ENCODE measurements at places on chromosomes 12 and 14. TPM values are rescaled to one million over a fixed set of nuclear protein-coding genes. Genes with fewer than 3 reads are reported as not detected.

The MIP gene
- not detected for total RNA-seq

The COL2A1 gene
- total RNA-seq: 0.34 TPM

The GLIPR1L2 gene
- total RNA-seq: 0.27 TPM

The TSPAN8 gene
- total RNA-seq: not detected

The CLEC14A gene
- total RNA-seq: not detected

The PRIM1 gene
- 86.7 TPM for total RNA-seq

The ATF7IP gene
- 101 TPM for total RNA-seq

The PLXNC1 gene
- 8.8 TPM for total RNA-seq

The MYL6B gene
- total RNA-seq: 60.3 TPM

The HSPB8 gene
- not detected for total RNA-seq

The ANKRD33 gene
- not detected for total RNA-seq

The GPR135 gene
- 1.7 TPM for total RNA-seq

DNA sequence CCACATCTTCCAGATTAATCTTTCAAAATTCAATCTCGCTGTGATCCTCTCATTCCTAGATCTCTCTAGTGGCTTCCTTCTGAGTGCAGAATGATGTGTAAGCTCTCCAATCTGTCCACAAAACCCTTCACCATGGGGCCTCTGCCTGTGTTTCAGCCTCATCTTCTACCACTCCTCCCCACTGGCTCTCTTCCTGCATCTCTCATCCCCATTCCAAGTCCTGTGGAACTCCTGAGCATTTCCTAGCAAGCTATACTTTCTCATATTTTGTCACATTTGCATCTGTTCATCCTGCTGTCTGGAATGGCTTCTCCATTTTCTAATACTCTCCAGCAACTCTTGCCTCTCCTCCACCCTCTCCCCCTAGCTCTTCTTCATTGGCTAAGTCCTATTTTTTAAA lies 242.0 kb upstream of the DAAM1 start:
- no peaks in the 10 kb centered on the region for H3K4me1 ChIP-seq
- H3K27ac ChIP-seq: no peak overlapping the region
- DNase-seq: no peak

GRCh38 chr12:66932126-66932525 lies 253.2 kb upstream of the GRIP1 start:
- no peak overlapping the region for H3K4me3 ChIP-seq
- peaks cover 20% of the 10 kb centered on the region for H3K27me3 ChIP-seq
- DNase-seq: no peak
- no peaks in the 10 kb centered on the region for H3K36me3 ChIP-seq

DNA sequence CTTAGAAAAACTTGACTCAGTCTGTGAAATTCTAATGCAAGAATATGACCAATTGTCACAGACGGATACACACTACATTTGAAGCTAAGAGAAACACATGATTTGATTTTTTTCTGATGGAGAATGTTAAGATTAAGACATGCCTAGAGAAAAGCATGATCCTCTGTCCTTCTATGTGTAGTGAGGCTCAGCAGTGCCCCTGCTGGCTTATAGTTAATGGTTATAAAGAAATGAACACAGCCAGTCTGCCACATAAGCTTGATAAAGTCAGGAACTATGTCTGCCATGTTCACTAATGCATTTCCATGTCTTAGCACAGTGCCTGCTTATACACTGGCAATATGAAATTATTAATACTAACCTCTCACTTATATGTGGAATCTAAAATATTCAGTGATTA lies 168.1 kb upstream of the DAAM1 start:
- H3K27ac ChIP-seq: no peak overlapping the region
- no peaks in the 10 kb centered on the region for H3K4me1 ChIP-seq
- H3K4me3 ChIP-seq: no peak overlapping the region
- H3K27me3 ChIP-seq: peaks cover 3% of the 10 kb centered on the region

DNA sequence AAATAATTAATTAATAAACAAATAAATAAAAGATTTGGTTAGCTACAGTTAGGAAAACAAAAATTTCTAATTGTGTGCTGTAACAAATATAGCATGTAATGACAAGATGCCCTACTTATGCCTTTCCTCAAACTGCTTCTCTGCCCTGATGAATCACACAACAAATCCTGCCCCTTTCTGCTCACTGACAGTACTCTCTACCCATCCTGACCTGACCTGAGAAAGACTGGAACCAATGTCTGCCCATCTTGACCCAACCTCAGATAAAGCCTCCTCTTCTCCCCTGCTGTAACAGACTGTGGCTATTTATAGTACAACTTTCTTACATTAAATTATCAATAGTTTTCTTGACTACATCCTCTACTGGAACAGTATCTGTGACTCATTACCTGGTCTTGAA lies 43.7 kb downstream of the PPP1R13B start:
- H3K27me3 ChIP-seq: no peaks in the 10 kb centered on the region
- H3K4me1 ChIP-seq: peaks cover 7% of the 10 kb centered on the region
- no peak for DNase-seq
- no peaks in the 10 kb centered on the region for H3K36me3 ChIP-seq
- H3K27ac ChIP-seq: no peak overlapping the region

DNA sequence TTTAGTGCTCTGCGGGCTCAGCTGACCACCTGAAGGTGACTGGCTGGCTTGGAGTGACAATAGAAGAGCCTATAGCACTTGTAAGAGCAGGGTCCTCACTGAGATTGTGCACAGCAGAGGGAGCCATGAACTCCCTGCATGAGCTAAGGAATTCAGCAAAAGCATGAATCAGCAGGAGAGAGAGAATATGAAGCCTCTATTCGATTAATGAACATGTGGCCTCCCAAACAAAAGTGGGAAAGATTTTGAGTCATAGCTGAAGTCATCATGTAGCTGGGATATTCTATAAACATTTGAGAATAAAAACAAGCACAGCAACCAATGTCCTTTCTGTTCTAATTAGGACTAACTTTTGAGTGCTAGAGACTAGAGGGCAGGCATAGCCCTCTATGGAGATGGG lies 626.6 kb downstream of the DIO2 start:
- no peaks in the 10 kb centered on the region for H3K36me3 ChIP-seq
- no peaks in the 10 kb centered on the region for H3K27me3 ChIP-seq
- no peak overlapping the region for H3K4me3 ChIP-seq

DNA sequence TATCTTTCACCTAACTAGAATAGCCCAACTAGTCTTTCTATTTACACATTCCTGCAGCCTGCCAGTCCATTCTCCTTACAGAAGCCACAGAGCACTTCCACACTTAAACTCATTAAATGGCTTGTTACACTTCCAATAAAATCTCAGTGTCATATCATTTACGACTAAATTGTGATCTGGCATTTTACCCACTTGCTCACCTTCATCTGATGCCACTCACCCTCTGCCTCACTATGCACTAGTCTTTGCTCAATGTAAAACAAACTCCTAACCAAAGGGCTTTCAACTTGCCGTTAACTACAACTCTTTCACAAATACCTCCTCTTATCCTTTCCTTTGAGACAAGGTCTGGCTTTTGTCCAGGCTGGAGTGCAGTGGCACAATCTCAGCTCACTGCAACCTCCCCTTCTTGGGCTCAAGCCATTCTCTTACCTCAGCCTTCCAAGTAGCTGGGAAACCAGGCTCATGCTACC lies 24.1 kb downstream of the YAF2 start:
- no peak for DNase-seq
- peaks cover 5% of the 10 kb centered on the region for H3K36me3 ChIP-seq
- peaks cover 23% of the 10 kb centered on the region for H3K4me1 ChIP-seq
- no peak overlapping the region for H3K4me3 ChIP-seq

DNA sequence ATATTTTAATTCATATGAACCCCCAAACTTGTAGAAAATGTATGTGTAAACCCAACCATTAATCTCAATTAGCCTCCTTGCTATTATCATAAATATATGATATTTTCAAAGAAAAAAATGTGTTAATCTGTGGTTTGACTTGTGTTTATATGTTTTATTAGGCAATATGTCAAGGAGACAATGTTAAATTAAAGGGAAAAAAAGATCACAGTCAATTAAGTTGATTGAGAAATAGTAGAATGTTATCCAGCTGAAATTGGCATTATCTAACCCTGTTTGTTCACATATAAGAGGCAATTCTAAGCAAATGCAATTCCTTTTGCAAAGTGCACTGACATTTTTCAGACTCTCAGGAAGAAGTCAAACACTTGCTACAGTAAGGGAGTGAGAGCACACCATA lies 745.3 kb downstream of the C12orf50 start:
- no peak overlapping the region for H3K4me3 ChIP-seq
- H3K4me1 ChIP-seq: no peaks in the 10 kb centered on the region
- H3K27ac ChIP-seq: no peak overlapping the region

DNA sequence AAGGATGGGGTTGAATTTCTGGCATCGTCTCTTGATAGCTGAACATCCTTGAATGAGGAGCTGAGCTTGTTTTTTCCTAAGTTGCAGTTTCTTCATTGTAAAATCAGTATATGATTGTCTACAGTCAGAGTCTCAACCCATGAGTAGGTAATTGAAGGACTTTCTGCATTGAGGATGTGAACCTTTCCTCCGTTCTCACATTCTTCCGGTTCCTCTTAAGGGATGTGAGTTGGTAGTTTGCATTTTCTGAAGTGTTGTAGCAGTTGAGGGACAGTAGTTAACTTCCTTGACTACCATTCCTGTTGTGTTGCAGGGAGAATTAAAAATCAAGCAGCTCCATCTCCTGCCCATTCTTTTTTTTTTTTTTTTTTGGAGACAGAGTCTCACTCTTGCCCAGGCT lies 19.1 kb downstream of the TPCN1 start:
- DNase-seq: no peak
- no peak overlapping the region for H3K27ac ChIP-seq
- peaks cover 19% of the 10 kb centered on the region for H3K36me3 ChIP-seq
- H3K4me3 ChIP-seq: no peak overlapping the region
- H3K27me3 ChIP-seq: no peaks in the 10 kb centered on the region
- H3K4me1 ChIP-seq: peaks cover 3% of the 10 kb centered on the region

DNA sequence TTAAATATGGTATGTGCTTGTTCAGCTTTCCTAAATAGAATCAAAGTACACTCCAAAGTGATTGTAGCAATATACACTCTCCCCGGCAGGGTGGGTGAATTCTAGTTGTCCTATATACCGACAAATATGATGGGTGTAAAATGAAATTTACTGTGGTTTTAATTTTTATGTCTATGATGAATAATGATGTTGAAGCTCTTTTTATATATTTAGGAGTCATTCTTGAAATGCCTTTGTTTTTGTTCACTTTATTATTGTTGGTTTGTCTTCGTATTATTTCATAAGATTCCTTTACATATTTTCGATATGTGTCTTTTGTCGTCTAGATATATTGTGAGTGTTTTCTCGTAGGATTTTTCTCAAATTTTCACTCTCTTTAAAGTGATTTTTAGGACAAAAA lies 105.7 kb downstream of the PDE3A start:
- H3K27me3 ChIP-seq: no peaks in the 10 kb centered on the region
- H3K36me3 ChIP-seq: no peaks in the 10 kb centered on the region
- H3K4me1 ChIP-seq: no peaks in the 10 kb centered on the region
- no peak overlapping the region for H3K27ac ChIP-seq
- DNase-seq: no peak

GRCh38 chr14:74583689-74584434 lies 28.2 kb downstream of the LTBP2 start:
- no peaks in the 10 kb centered on the region for H3K36me3 ChIP-seq
- peaks cover 5% of the 10 kb centered on the region for H3K27me3 ChIP-seq
- DNase-seq: peak; percentile 62
- H3K4me1 ChIP-seq: peaks cover 19% of the 10 kb centered on the region
- H3K4me3 ChIP-seq: no peak overlapping the region
- H3K27ac ChIP-seq: no peak overlapping the region

GRCh38 chr12:131385313-131386166 lies 325.4 kb upstream of the SFSWAP start:
- peaks cover 3% of the 10 kb centered on the region for H3K27me3 ChIP-seq
- no peak overlapping the region for H3K4me3 ChIP-seq
- H3K36me3 ChIP-seq: no peaks in the 10 kb centered on the region
- no peak for DNase-seq
- H3K4me1 ChIP-seq: peaks cover 2% of the 10 kb centered on the region

GRCh38 chr12:51970904-51971646 lies 19.6 kb downstream of the ACVR1B start:
- peak; percentile 75 for DNase-seq
- H3K36me3 ChIP-seq: peaks cover 7% of the 10 kb centered on the region
- peaks cover 61% of the 10 kb centered on the region for H3K4me1 ChIP-seq
- peak overlapping the region; percentile 62 for H3K27ac ChIP-seq

- H3K27me3 ChIP-seq: peaks cover 6% of the 10 kb centered on the region
- no peak for DNase-seq
- no peak overlapping the region for H3K27ac ChIP-seq
These were observed 83.6 kb upstream of the ARHGAP5 start for GRCh38 chr14:31993521-31993951.

GRCh38 chr12:67833602-67834001 lies 155.6 kb upstream of the IFNG-AS1 start:
- H3K27ac ChIP-seq: no peak overlapping the region
- H3K27me3 ChIP-seq: no peaks in the 10 kb centered on the region
- no peaks in the 10 kb centered on the region for H3K36me3 ChIP-seq
- H3K4me3 ChIP-seq: no peak overlapping the region

DNA sequence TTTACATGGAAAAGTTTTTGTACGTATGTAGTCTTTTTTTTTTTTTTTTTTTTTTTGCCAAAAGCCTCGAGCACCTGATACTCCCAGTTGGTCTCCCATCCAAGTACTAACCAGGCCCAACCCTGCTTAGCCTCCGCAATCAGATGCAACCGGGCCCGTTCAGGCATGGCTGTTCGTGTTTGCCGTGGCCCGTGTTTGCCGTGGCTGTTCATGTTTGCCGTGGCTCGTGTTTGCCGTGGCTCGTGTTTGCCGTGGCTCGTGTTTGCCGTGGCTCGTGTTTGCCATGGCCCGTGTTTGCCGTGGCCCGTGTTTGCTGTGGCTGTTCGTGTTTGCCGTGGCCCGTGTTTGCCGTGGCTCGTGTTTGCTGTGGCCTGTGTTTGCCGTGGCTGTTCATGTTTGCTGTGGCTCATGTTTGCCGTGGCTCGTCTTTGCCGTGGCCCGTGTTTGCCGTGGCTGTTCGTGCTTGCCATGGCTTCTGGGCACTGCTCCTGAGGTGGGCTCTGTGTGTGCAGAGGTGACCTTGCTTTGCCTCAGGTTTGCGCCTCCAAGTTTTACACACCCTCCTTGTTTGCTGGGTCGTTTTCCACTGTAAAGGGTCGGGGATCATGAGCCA lies 26.8 kb upstream of the MMP17 start:
- H3K4me1 ChIP-seq: no peaks in the 10 kb centered on the region
- no peak for DNase-seq
- no peak overlapping the region for H3K27ac ChIP-seq

- no peak overlapping the region for H3K27ac ChIP-seq
- no peaks in the 10 kb centered on the region for H3K4me1 ChIP-seq
- no peak overlapping the region for H3K4me3 ChIP-seq
- H3K36me3 ChIP-seq: no peaks in the 10 kb centered on the region
- no peaks in the 10 kb centered on the region for H3K27me3 ChIP-seq
These were observed 107.9 kb downstream of the IPO8 start for GRCh38 chr12:30587782-30588181.

GRCh38 chr14:21102521-21103410 lies 1.9 kb downstream of the TMEM253 start:
- no peaks in the 10 kb centered on the region for H3K27me3 ChIP-seq
- no peaks in the 10 kb centered on the region for H3K36me3 ChIP-seq
- peak overlapping the region; percentile 80 for H3K4me3 ChIP-seq

- DNase-seq: peak; percentile 3
- peaks cover 7% of the 10 kb centered on the region for H3K4me1 ChIP-seq
- H3K27ac ChIP-seq: no peak overlapping the region
- no peak overlapping the region for H3K4me3 ChIP-seq
- no peaks in the 10 kb centered on the region for H3K27me3 ChIP-seq
These were observed 93.3 kb downstream of the CIT start for GRCh38 chr12:119783787-119784186.

- H3K4me3 ChIP-seq: no peak overlapping the region
- no peaks in the 10 kb centered on the region for H3K4me1 ChIP-seq
- H3K27me3 ChIP-seq: peaks cover 12% of the 10 kb centered on the region
- H3K27ac ChIP-seq: no peak overlapping the region
These were observed 25.6 kb upstream of the FGF6 start for GRCh38 chr12:4471256-4471655.

Data from activated CD8-positive, alpha-beta T cell treated with anti-CD3 and anti-CD28 coated beads for 36 hours (primary cell).